A549 treated with ZK216348 at 1 μM for 4 hours (cell line): ENCODE measurements at places on chromosomes 6 and 20. TPM values are rescaled to one million over a fixed set of nuclear protein-coding genes. Genes with fewer than 3 reads are reported as not detected.

MCCD1 gene
- not detected in 5 replicates for total RNA-seq

ABHD16B gene
- not detected in 5 replicates for total RNA-seq

CAPN11 gene
- total RNA-seq, result not detected in 5 replicates

PSORS1C1 gene
- total RNA-seq, result 3.7 to 5.9 TPM (median 4.5 TPM) in 5 replicates

HLA-DRB5 gene
- not detected in 5 replicates for total RNA-seq

KCNK16 gene
- total RNA-seq, result not detected in 5 replicates

SULF2 gene
- 17.7 to 24.6 TPM (median 24.3 TPM) in 5 replicates for total RNA-seq

CTCFL gene
- not detected in 5 replicates for total RNA-seq

LAMA2 gene
- 0.26 to 1.4 TPM (median 0.62 TPM) in 5 replicates for total RNA-seq

ARMC12 gene
- total RNA-seq, result 0.22 to 0.96 TPM (median 0.40 TPM) in 4 of 5 replicates, not detected in the other

NAPB gene
- total RNA-seq, result 2.3 to 4.1 TPM (median 3.9 TPM) in 5 replicates

CCM2L gene
- 0.28 to 0.88 TPM (median 0.41 TPM) in 5 replicates for total RNA-seq

GCM1 gene
- 0.08 TPM in 1 of 5 replicates, not detected in the others for total RNA-seq

SLC35F1 gene
- not detected in 5 replicates for total RNA-seq

SNX3 gene
- total RNA-seq, result 64.9 to 125 TPM (median 110 TPM) in 5 replicates

VNN1 gene
- 0.04 to 0.09 TPM (median 0.07 TPM) in 5 replicates for total RNA-seq

EPB41L1 gene
- 49.9 to 76.5 TPM (median 64.0 TPM) in 5 replicates for total RNA-seq

HLA-C gene
- 36.3 to 55.7 TPM (median 52.6 TPM) in 5 replicates for total RNA-seq

BANF2 gene
- total RNA-seq, result not detected in 5 replicates

CST5 gene
- not detected in 5 replicates for total RNA-seq

HEY2 gene
- 0.06 to 0.09 TPM (median 0.08 TPM) in 3 of 5 replicates, not detected in the others for total RNA-seq

RNF182 gene
- total RNA-seq, result 2.3 to 3.4 TPM (median 3.1 TPM) in 5 replicates

CRNKL1 gene
- total RNA-seq, result 20.4 to 27.7 TPM (median 23.9 TPM) in 5 replicates

SNPH gene
- total RNA-seq, result 2.4 to 5.1 TPM (median 4.4 TPM) in 5 replicates

GNAS gene
- total RNA-seq, result 611 to 774 TPM (median 699 TPM) in 5 replicates

ENTPD6 gene
- total RNA-seq, result 95.6 to 175 TPM (median 153 TPM) in 5 replicates

WFDC2 gene
- total RNA-seq, result not detected in 5 replicates

HLA-DQA2 gene
- total RNA-seq, result not detected in 5 replicates

C4A gene
- 0.94 to 1.5 TPM (median 1.5 TPM) in 5 replicates for total RNA-seq

BIRC7 gene
- 0.99 to 3.7 TPM (median 2.6 TPM) in 5 replicates for total RNA-seq

SLC32A1 gene
- total RNA-seq, result not detected in 5 replicates

RIPOR3 gene
- total RNA-seq, result 0.06 to 0.08 TPM in 2 of 5 replicates, not detected in the others

RIPOR2 gene
- total RNA-seq, result 0.13 to 0.31 TPM (median 0.25 TPM) in 5 replicates

SLC4A11 gene
- total RNA-seq, result 3.6 to 9.5 TPM (median 6.9 TPM) in 5 replicates

MATN4 gene
- 0.13 to 0.19 TPM in 2 of 5 replicates, not detected in the others for total RNA-seq

DNMT3B gene
- total RNA-seq, result 3.3 to 5.2 TPM (median 4.4 TPM) in 5 replicates

FAM50B gene
- total RNA-seq, result 3.1 to 7.7 TPM (median 7.0 TPM) in 5 replicates

KLHDC3 gene
- 22.2 to 31.7 TPM (median 30.9 TPM) in 5 replicates for total RNA-seq

MACROD2 gene
- total RNA-seq, result 0.26 to 1.4 TPM (median 0.74 TPM) in 5 replicates

HLA-DMA gene
- 2.7 to 3.6 TPM (median 3.2 TPM) in 5 replicates for total RNA-seq

RFX6 gene
- not detected in 5 replicates for total RNA-seq

TRIM10 gene
- total RNA-seq, result not detected in 5 replicates

VIP gene
- not detected in 5 replicates for total RNA-seq

MUC21 gene
- 0.05 TPM in 1 of 5 replicates, not detected in the others for total RNA-seq

HLA-DQB1 gene
- total RNA-seq, result not detected in 5 replicates

GJA10 gene
- not detected in 5 replicates for total RNA-seq

RSPH4A gene
- total RNA-seq, result 0.14 to 0.26 TPM (median 0.17 TPM) in 5 replicates

KCNK5 gene
- 0.92 to 1.6 TPM (median 1.5 TPM) in 5 replicates for total RNA-seq

AGER gene
- 1.5 to 3.1 TPM (median 2.6 TPM) in 5 replicates for total RNA-seq

PPP1R16B gene
- 0.11 to 0.43 TPM (median 0.18 TPM) in 5 replicates for total RNA-seq

DHX16 gene
- 28.5 to 31.7 TPM (median 30.4 TPM) in 5 replicates for total RNA-seq

OLIG3 gene
- not detected in 5 replicates for total RNA-seq
